ENCODE measurements at places on chromosomes 1 and 21.
A peak's percentile ranks its signal among the peaks of the same experiment; 100 is the strongest.

- DNase-seq = no peak
Observed at GRCh38 chr1:229108598-229109201, 162.2 kb upstream of the RAB4A start.

DNA sequence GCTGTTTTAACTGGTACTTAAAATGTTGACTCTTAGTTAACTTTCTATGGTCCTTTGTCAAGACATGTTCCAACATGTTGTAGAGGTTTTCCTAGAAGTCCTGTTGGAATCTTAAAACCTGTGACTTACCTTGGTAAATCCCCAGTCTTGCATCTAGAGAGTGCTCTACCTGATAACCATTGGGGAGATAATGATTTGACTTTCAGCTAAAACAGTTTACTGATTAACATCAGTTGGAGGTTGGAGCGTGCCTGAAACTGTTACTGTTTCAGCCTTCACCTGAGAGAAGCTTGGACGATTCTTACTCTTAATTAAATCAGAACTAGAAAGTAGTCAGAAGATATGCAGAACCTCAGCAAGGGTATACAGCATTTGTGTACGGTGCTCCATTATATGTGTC lies 8.8 kb downstream of the MDM4 start:
- DNase-seq = no peak

DNA sequence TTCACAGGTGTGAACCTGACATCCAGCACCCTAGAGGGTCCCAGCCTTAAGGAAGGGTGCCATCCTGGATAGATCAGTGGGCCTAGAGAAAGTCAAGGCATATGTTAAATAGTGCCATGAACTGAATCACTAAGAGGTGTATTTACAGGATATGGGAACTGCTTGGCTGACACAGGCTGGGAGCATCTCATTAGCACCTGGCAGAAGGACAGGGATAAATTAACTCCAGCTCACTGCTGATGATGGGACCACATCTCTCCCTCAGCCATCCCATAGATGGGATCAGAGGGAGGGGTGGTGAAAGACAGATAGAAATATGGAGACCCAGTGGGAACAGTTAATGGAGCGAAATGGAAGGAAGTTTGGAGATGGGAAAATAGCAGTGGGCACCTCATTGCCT lies 122.0 kb downstream of the IGSF21 start:
- DNase-seq = no peak

DNA sequence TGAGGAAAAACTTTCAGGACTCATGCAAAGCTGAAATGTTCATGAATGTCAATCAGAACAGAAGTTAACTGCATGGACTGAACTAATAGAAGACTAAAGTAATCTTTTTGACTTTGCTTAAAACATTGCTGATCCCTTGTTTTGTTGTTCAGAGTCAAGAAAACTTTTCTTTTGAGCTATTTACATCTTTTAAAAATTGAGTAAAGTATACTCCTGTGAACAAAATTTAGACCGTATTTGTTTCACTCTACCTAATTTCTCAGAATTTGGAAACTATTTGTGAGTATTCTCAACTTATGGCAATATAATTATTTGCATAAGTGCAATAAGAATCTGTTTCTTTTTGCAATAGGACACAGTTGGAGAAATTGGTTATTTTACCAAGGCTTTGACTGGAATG lies 41.1 kb downstream of the INPP5B start:
- no peak for DNase-seq

- peak; percentile 73 for DNase-seq
Observed at GRCh38 chr1:151839457-151840403, at the start of gene C2CD4D. TSS of gene C2CD4D (minus strand) at chr1:151839820. CDS start at chr1:151838989, 831 bp downstream.

- DNase-seq = no peak
Observed at GRCh38 chr1:63748641-63749040, 25.2 kb upstream of the ROR1 start.

GRCh38 chr21:29511096-29511495 lies 212.4 kb downstream of the BACH1 start:
- DNase-seq = no peak

- peak; percentile 86 for DNase-seq
Observed at GRCh38 chr1:209747580-209748262, 8.1 kb upstream of the TRAF3IP3 start.

GRCh38 chr21:38909109-38909508 lies 103.4 kb downstream of the ETS2 start:
- no peak for DNase-seq

GRCh38 chr1:229896861-229897260 lies 170.2 kb upstream of the GALNT2 start:
- no peak for DNase-seq

DNA sequence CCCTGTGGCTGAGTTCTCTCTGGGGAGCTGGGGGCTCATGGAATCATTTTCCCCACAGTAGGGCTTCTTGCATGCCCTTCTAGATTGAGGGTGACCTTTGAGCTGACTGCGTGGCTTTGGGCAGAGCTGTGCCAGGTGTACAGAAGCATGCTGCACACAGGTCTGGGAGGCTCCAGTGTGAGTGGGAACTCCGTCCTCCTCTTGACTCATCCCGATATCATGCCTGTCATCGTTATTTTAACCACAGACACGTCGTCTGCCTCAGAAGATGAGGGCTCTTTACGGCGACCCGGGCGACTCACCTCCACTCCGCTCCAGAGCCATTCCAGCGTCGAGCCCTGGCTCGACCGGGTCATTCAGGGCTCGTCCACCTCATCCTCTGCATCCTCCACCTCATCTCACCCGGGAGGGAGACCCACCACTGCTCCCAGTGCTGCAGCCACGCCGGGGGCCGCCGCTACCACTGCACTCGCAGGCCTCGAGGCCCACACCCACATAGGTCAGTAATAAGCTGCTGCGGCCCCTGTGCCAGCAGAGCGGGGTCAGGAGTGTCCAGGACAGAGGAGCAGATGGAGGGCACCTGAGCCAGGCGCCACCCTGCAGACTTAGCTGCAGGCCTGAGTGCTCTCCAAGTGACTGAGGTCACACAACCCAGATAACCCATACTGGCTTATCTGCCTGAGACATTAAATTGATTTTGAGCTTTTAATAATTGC lies 39.8 kb downstream of the DIP2A start:
- no peak for DNase-seq

GRCh38 chr1:174914991-174915390 lies 84.8 kb upstream of the CACYBP start:
- DNase-seq = no peak

DNA sequence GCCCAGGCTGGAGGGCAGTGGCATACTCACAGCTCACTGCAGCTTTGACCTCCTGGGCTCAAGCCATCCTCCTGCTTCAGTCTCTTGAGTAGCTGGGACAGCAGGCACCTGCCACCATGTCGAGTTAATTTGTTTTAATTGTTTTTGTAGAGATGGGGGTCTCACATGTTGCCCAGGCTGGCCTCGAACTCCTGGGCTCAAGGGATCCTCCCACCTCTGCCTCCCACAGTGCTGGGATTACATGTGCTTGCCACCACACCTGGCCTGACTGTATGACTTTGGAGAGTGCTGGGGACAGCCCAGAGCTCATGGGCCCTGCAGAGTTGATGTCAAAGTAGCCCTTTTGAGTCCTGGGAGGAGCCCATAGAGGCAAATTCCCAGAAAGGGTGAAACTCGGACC lies 1.8 kb downstream of the OBSCN start:
- DNase-seq = no peak

- DNase-seq = no peak
Observed at GRCh38 chr1:222443566-222443965, 104.3 kb downstream of the HHIPL2 start.

GRCh38 chr1:48181669-48182367 lies 40.7 kb upstream of the SLC5A9 start:
- no peak for DNase-seq

- DNase-seq = peak; percentile 49
Observed at GRCh38 chr1:100400404-100400803, 48.1 kb downstream of the CDC14A start.

- no peak for DNase-seq
Observed at GRCh38 chr1:12040457-12041051, 21.3 kb downstream of the MIIP start.

GRCh38 chr1:209822706-209823105 lies 5.1 kb upstream of the UTP25 start:
- no peak for DNase-seq
